D721Med (cell line): ENCODE measurements at places on chromosomes 4 and X.

GRCh38 chrX:18721683-18722499 is 14.4 kb downstream of the PPEF1 start:
- no peak for DNase-seq

- no peak for DNase-seq
Measured at GRCh38 chr4:41573502-41574001, 35.6 kb downstream of the LIMCH1 start.

- DNase-seq: no peak
Measured at GRCh38 chr4:175307326-175307725, 389.2 kb downstream of the ADAM29 start.

GRCh38 chr4:13484749-13485221 is 645 bp upstream of the RAB28 start:
- no peak for DNase-seq

- no peak for DNase-seq
Measured at GRCh38 chrX:112961981-112962380, 121.3 kb upstream of the AMOT start.
